Activated CD4-positive, alpha-beta T cell treated with anti-CD3 and anti-CD28 coated beads, Interleukin-2, amount 50 U/mL, for 16 hours (primary cell): ENCODE measurements at places on chromosomes 13 and 19.

GRCh38 chr19:55485439-55486011, 537 bp downstream of the NAT14 start:
- no peak for DNase-seq

DNA sequence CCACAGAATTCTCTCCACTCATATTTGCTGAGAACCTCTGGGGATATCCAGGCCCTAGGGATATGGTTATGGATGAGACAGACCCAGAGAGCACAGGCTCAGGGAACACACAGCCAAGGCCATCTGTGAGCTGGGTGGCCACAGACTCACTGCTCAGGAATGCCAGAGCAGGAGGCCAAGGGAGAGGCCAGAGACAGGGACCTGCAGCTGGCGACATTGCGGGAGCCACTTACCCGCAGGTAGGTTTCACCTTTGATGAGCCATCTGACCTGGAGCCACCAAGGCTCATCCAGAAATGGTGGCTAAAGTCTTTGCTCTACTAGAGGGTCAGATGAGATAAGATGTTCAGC, 29.4 kb downstream of the CCNE1 start:
- no peak for DNase-seq

DNA sequence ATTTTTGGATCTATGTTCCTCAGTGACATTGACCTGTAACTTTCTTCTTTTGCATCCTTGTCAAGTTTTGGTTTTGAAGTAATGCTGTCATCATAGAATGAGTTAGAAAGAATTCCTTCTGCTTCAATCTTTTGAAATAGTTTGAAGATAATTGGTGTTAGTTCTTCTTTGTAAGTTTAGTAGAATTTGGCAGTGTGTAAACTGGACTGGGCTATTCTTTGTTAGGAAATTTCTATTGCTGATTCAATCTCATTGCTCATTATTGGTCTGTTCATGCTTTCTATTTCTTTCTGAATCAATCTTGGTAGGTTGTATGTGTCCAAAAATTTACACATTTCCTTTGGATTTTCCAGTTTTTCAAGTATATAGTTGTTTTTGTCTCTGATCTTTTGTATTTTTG, 101.7 kb upstream of the SPRY2 start:
- DNase-seq = no peak

- no peak for DNase-seq
Measured at GRCh38 chr19:5826531-5827341, 12.8 kb downstream of the FUT6 start.

DNA sequence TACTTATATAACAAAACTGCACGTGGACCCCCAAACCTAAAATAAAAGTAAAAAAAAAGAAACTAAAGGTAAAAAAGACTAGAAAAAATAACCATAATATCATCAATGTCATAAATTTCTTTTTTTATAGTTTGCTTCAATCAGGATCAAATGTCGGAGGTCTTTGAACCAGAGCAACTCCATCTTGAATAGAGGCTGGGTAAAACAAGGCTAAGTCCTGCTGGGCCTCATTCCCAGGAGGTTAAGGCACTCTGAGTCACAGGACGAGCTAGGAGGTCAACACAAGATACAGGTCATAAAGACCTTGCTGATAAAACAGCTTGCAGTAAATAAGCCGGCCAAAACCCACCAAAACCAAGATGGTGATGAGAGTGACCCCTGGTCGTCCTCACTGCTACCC, 24.0 kb downstream of the TPT1 start:
- no peak for DNase-seq

DNA sequence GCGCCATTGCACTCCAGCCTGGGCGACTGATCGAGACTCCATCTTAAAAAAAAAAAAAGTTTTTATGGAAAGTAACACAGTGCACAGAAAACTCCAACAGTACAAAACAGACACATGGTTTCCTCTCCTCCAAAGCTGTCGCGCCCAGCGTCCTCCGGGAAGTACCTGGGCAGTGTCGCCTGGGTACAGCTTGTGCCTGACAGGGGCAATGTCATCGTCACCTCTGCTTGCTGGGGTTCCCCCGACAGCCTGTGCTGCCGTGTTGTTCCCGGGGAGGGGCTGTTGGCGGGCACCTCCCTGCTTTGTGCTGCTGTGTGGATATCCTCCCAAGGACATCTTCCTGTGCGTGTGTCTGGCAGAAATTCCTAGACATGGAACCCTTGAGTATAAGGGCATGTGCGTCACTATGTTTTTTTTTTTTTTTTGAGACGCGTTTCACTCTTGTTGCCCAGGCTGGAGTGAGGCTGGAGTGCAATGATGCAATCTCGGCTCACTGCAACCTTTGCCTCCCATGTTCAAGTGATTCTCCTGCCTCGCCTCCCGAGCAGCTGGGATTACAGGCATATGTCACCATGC, 2.4 kb upstream of the F2RL3 start:
- DNase-seq = no peak

DNA sequence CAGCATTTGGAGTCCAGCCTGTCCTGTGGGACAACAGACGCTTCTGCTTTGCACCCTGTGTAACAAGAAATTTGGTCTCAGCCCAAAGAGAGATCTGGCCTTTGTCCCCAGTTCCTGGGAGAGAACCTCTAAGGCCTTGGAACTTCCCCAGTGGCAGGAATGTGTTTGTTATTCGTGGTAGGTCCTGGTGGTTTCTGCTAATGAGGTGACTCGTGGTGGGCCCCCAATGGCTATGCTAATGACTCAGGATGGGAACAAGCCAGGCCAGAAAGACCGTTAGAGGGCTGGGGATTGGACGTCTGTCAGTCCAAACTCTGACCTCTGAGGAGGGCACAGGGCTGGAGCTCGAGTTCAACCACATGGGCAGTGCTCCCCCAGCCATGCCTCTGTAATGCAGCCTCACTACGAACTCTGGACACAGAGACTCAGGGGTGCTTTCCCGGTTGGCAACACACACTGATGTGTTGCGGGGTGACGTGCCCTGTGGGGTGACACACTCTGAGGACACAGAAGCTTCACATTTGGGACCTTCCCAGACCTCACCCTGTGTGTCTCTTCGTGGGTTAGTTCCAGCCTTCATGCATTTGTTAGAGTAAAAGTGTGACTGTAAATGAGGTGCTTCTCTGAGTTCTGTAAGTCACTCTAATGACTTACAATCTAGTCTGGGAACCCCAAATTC, 38.9 kb downstream of the TEX29 start:
- DNase-seq = no peak

DNA sequence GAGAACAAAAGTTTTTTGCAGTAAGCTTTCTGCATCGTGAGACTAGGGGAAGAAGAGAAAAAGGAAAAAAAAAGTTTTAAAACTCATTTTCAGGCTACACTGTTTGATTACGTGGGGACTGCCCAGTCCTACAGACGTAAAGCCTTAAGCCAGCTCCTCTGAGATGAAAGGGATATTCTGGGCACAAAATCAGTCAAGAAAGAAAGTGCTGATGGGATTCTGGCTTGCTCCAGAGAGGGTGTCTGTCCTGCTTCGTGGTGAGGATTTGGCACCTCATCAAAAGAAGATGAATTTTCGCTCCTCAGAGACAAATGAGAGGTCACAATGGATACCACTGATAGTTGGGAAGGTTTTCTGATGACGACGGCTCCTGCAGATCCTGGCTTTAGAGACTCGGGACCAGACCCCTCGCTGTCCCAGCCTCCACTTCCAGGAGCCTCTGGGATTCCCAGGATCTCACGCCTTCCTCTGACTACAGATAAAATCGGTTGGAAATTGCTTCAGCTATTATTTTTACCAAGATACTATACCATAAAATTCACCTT, 9.7 kb downstream of the TEX29 start:
- DNase-seq = no peak

DNA sequence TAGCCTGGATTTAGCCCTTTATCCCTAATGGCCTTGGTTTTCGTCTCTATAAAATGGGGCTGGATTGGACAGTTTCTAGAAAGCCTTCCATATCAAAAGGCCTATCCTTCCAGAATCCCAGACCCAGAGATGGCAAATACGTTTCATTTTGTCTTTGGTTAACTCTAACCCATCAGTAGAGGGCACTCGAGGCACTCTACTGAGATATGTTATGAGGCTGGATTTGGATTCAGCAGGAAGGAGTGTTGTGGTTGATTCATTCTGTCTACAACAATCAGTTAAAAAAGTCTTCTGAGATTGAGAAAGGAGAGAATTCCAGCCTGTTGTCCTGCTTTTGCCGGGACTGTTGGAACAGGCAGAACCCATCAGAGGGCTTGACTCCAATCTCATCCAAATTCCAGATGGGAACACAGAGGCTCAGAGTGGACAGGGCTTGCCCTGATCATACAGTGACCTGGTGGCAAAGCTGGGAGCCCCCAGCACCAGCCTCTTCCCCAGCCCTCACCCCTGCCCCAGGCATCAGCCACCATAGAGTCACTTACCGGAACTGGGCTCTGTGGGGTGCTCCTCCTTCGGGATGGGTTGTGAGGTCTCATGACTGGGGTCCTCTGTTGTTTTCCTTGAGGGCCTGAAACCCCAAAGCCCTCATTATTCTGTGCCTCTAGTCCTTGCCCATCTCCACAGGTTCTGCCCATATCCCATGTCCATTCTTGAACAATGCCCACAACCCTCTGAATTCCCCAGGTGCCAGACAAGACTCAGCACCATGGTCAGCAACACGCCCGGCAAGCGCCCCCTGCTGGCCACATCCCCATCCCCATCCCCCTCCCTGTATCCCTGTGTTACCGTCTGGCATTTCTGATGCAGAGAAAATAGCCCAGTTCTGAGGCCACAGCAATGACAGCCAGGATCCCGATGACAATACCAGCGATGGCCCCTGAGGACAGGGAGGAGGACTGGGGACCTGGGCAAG, 12.3 kb upstream of the ZNF180 start:
- DNase-seq = peak; percentile 10

GRCh38 chr13:50428183-50428877, 413.1 kb downstream of the KCNRG start:
- DNase-seq = peak; percentile 4

DNA sequence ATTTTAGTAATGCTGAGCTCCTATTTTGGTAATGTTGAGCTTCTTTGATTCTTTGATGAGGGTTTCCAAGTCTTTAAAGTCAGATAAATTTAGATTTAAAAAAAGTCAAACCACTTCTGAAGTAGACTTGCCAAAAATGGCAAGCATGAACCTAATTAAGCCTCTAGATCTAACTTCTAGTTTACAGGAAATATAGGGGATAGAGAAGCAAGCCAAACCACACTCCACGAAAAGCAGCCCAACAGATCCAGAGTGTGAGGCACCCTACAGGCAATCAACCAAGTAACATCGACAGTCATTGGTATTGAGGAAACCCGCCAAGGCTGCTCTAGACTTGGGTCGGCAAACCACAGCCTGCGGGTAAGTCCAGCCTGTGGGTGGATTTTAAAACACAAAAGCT, 3.7 kb downstream of the GGACT start:
- DNase-seq = no peak

DNA sequence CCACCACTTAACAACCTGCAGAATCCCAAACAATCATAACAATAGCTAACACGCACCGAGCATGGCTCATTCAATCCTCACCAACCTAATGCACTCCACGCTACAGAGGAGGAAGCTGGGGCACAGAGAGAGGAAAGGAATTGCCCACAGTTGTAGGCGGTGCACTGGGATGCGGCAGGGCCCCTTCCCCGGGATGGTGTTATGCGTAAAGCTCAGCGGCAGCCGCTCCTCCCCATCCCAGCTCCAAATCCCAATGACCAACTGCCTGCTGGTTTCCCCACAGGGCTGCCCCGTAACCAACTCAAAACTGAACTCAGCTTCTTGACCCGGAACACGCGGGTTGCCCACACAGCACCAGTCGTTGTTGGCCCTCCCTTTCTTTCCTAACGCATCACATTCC, 42.2 kb downstream of the SERP2 start:
- no peak for DNase-seq

DNA sequence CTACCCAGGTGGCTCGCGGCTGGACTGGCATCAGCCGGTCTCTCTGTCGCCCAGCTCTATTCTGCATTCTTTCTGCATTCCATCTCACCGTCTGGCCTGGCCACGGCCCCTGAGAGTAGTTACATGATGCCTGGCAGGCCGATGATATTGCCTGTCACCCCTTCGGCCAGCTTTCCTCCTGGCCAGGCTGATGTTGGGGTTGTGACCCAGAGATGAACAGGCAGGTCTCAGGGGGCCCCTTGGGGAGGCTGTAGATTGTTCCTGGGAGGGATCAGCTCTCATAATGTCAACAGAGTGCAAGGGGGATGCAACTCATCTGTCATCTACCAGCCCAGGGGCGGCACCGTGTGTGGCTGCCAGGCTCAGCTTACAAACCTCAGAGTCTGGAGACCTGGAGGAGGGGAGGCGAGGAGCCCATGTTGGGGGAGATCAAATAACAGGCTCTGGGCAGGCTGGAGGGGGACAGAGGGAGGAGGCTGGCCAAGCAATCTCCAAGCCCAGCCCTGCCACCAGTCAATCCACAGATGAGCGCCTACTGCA, 13.6 kb upstream of the FBXO17 start:
- no peak for DNase-seq

- no peak for DNase-seq
Measured at GRCh38 chr19:16071072-16071691, 5.1 kb upstream of the TPM4 start.

DNA sequence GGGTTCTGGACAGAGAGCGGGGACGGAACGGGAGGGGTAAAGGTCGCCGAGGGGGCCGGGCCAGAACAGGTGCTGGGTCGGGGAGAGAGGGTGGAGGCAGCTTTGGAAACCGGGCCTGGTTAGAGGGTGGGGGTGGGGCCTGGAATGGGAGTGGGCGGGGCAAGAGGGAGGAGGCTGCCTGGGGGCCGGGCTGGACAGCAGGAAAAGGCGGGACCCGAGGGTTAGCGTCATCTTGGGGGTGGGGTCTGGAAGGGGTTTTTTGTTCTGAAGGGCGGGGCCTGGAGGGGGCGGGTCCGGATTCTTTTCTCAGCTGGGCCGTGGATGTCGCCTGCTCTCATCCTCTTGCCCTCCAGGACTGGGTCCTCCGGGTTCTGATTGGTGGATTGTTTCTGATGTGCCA, 4.3 kb upstream of the ZNF813 start:
- no peak for DNase-seq

- no peak for DNase-seq
Measured at GRCh38 chr13:43785650-43786471, 911 bp downstream of the ENOX1 start.

DNA sequence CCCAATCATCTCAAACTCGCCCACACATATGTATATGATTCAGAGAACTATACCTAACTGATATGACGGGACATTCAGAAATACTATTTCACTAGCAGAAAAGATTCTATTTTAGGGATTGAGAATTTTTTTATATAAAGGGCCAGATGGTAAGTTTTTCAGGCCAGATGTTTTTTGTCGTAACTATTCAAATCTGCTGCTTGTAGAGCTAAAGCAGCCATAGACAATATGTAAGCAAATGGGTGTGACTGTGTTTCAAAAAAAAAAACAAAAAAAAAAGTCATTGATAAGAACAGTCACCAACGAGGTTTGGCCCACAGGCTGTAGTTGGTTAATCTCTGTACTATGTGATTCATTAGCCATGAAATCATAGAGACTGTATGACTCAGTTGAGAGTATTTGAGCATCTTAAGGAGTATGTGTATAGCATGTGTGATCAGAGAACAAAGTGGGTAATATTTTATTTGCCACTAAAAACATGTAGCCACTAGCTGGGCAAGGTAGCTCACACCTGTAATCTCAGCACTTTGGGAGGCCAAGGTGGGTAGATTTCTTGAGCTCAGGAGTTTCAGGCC, 2724.7 kb downstream of the PCDH9 start:
- no peak for DNase-seq
